Activated T-cell treated with anti-CD3 and anti-CD28 coated beads for 48 hours (primary cell): ENCODE measurements at places on chromosomes 5 and 9.

- no peak for DNase-seq
Measured at GRCh38 chr5:115415143-115415491, 118.7 kb upstream of the CCDC112 start.

DNA sequence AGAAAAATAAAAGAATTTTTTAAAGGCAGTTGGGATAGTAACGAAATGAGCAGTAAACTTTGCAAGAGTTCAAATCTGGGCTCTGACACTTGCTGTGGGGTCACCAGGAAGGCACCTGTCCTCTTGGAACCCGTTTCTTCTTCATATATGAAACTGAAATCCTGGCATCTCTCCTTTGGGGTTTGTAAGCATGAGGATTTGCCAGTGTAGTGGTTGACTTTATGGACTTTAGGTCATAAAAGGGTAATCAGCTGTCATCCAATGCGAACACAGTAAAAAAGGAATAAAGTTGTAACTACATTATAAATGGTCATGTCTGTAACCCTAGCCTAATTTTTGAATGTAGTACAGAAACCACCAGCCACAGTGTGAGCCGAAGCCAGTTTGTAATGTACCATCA is 1.3 kb downstream of the RAB14 start:
- no peak for DNase-seq

DNA sequence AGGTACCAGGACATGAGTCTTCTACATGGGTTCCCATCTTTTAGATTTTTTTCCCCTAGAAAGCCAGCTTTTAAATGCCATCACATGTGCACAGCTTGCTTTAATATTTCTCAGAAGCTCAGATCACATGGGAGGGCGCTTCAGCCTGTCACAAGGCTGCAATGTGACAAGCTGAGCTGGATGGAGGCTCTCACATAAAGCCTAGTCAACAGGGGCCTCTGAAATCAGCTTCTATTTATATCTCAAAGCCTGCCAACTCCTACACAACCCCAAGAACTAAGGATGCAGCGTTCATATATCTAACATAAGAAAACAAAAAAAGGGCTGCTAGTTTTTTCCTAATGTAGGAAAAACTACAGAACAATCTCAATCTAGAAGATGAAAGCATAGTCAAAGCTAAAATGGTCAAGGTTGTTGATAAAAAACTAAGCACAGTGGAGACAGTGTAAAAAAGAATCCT is 2.3 kb downstream of the ZFAND5 start:
- peak; percentile 13 for DNase-seq

- no peak for DNase-seq
Measured at GRCh38 chr5:35383041-35383440, 152.8 kb upstream of the PRLR start.

DNA sequence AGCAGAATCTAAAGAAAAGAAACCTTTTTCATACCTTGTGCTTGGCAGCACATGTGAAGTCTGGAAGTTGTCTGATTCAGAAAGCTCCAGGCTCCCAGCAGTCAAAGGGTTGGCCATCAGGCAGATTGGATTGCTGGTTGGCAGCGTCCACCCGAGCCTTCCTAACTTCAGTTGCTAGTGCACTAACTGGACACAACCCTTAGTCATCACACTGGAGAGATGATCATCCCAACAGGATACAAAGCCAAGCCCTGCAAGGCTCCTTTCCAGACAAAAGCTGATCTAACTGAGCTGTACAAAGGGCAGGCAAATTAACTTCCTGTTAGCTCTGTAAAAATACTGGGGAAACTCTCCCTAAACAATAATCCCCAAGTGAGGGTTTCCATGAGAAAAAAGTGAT is 185.6 kb downstream of the SNX18 start:
- DNase-seq: no peak

- no peak for DNase-seq
Measured at GRCh38 chr5:32508806-32509805, 64.6 kb upstream of the ZFR start.

- no peak for DNase-seq
Measured at GRCh38 chr9:547314-547713, 294.2 kb upstream of the DMRT1 start.
